ENCODE measurements at places on chromosomes 1 and 21. TPM values are rescaled to one million over a fixed set of nuclear protein-coding genes. Genes with fewer than 3 reads are reported as not detected.

The AK5 gene
- total RNA-seq, result 1.0 TPM

GRCh38 chr1:32878183-32878582, 7.5 kb upstream of the FNDC5 start:
- H3K27ac ChIP-seq, result no peak overlapping the region
- H3K4me1 ChIP-seq, result peaks cover 6% of the 10 kb centered on the region
- H3K27me3 ChIP-seq, result peaks cover 20% of the 10 kb centered on the region

- H3K4me1 ChIP-seq, result no peaks in the 10 kb centered on the region
- H3K27ac ChIP-seq, result no peak overlapping the region
- H3K27me3 ChIP-seq, result no peaks in the 10 kb centered on the region
- no peak for DNase-seq
- H3K36me3 ChIP-seq, result peaks cover 79% of the 10 kb centered on the region
- no peak overlapping the region for H3K4me3 ChIP-seq
Observed at GRCh38 chr21:33455686-33456446, 23.9 kb downstream of the TMEM50B start.

- no peak for DNase-seq
- no peaks in the 10 kb centered on the region for H3K36me3 ChIP-seq
- no peaks in the 10 kb centered on the region for H3K4me1 ChIP-seq
- no peak overlapping the region for H3K27ac ChIP-seq
- no peaks in the 10 kb centered on the region for H3K27me3 ChIP-seq
Observed at GRCh38 chr1:196861429-196861828, 26.4 kb upstream of the CFHR4 start.

DNA sequence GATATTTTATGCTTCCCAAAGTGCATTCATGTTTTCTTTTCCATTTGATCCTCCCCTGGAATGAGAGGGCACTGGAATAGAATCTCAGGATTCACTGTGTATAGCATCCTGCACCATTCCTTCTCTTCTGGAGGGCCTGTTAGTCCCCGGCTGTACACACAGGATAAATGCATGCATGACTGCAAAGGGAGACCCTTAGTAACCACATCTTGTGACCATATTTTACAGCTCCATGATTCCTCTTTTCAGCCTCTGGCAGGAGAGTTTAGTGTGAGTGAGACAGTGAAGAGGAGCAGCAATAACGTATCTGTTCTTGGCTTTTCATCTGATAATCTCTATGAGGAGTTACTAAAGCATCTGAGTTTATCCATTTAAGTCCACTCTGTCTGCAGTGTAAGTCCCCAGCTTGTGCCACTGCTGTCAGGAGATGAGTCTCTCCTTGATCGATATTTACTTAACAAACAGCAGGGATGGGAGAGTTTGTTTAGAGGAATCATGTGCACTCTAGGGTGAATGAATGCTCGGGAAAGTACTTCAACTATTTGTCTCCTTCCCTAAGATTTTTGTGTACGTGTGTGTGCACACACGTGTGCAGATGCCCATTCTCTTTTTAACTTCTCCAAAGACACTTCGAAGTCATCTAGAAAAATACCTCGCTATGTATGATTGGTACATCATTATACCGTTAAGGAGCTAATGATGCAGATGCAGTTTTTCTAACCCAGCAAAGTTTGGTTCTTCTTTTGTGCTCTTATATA, 41.1 kb downstream of the PROX1 start:
- H3K4me3 ChIP-seq, result no peak overlapping the region
- H3K36me3 ChIP-seq, result no peaks in the 10 kb centered on the region
- no peaks in the 10 kb centered on the region for H3K27me3 ChIP-seq
- no peak overlapping the region for H3K27ac ChIP-seq
- no peak for DNase-seq
- H3K4me1 ChIP-seq, result no peaks in the 10 kb centered on the region

DNA sequence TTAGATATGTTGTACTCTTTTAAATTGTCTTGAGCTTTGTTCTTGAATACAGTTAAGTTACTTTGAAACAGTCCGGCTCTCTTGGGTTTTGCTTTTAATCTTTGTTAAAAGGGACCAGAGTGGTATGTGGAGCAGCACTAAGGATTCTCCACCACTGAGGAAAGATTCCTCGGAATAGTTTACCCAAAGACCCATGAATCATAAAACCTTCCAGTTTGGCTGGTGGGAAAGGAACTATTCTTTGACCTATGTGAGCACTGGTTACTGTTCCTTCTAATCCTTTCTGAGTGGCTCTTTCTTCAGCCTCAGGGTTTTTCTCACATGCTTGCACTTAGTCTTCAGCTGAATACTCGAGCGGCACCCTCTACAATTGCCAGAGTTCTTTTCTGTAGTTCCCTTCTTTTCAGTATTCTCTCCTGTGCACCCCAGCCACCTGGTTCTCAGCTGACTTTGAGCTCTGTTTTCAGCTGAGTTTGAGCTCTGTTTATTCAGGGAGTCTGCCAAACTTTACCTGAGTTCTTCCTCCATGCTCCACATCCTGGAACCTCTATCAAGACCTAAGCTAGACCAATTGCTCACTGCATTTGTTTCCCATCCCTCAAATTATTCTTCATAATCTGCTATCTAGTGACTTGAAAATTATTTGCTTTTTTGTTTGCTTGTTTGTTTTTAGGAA, 253.8 kb upstream of the PLXNA2 start:
- no peak overlapping the region for H3K27ac ChIP-seq
- no peak for DNase-seq
- H3K36me3 ChIP-seq, result no peaks in the 10 kb centered on the region
- H3K4me3 ChIP-seq, result no peak overlapping the region
- no peaks in the 10 kb centered on the region for H3K4me1 ChIP-seq
